ENCODE measurements at places on chromosomes 7 and 10. TPM values are rescaled to one million over a fixed set of nuclear protein-coding genes. Genes with fewer than 3 reads are reported as not detected.

Gene UTF1
- not detected for total RNA-seq

Gene TMEM184A
- not detected for total RNA-seq

Gene EBLN1
- total RNA-seq: not detected

Gene CYP2C8
- 3.4 TPM for total RNA-seq

Gene SYCE1
- total RNA-seq: 0.94 TPM

Gene SORCS3
- 23.7 TPM for total RNA-seq

Gene TMEM236
- total RNA-seq: 0.16 TPM

Gene ZNF503
- 1.1 TPM for total RNA-seq

Gene CDNF
- 1.4 TPM for total RNA-seq

Gene MUC12
- not detected for total RNA-seq

Gene CAMK2B
- 96.1 TPM for total RNA-seq

Gene IFIT5
- 60.7 TPM for total RNA-seq

Gene CCDC146
- total RNA-seq: 15.4 TPM

Gene ACSL5
- total RNA-seq: 3.0 TPM

Gene SLC16A9
- 11.4 TPM for total RNA-seq

Gene MCU
- total RNA-seq: 41.0 TPM

Gene NEURL1
- 25.1 TPM for total RNA-seq

Gene CELF2
- total RNA-seq: 193 TPM

Gene SPDYE11
- total RNA-seq: not detected

Gene OR6V1
- total RNA-seq: not detected

Gene HOXA10
- total RNA-seq: not detected

Gene SLC18A2
- not detected for total RNA-seq

Gene TCAF2
- 0.78 TPM for total RNA-seq

Gene HMX3
- not detected for total RNA-seq

Gene PAPOLB
- 0.94 TPM for total RNA-seq

Gene CFAP69
- 6.2 TPM for total RNA-seq

Gene EFCAB10
- 3.3 TPM for total RNA-seq

Gene STX1A
- total RNA-seq: 49.8 TPM

Gene TMEM273
- 1.7 TPM for total RNA-seq

Gene PLEKHA1
- 40.6 TPM for total RNA-seq

Gene CPA2
- not detected for total RNA-seq

Gene SLC26A3
- total RNA-seq: not detected

Gene FXYD4
- total RNA-seq: not detected
